Natural killer cell treated with Interleukin-12 subunit alpha and Interleukin-12 subunit beta and Interleukin-15 and Interleukin-18, amount 100 ng/mL, for 72 hours (primary cell): ENCODE measurements at places on chromosomes 4 and X. TPM values are rescaled to one million over a fixed set of nuclear protein-coding genes. Genes with fewer than 3 reads are reported as not detected.

PRIMPOL gene
- total RNA-seq: 19.1 TPM

GRCh38 chr4:42965326-42965725 is 72.8 kb downstream of the GRXCR1 start:
- no peak for DNase-seq

DNA sequence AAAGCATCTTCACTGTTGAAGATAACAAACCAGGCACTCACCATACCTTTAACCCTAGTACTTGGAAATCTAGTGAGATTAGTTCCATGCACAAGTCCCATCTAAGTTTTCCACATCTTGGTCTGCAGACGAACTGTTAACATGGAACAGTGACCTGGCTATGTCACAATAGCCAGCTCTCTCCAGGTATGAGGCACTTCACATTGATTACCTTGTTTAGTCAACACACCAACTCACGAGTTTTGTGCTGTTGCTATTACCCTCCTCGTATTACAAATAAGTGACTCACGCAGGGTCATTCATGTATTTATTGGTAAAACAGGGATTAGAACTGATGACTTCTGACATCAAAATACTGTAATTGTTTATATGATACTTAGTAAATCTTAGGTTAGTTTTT is 36.4 kb upstream of the FRAS1 start:
- DNase-seq: no peak

DOCK11 gene
- 32.0 TPM for total RNA-seq

DNA sequence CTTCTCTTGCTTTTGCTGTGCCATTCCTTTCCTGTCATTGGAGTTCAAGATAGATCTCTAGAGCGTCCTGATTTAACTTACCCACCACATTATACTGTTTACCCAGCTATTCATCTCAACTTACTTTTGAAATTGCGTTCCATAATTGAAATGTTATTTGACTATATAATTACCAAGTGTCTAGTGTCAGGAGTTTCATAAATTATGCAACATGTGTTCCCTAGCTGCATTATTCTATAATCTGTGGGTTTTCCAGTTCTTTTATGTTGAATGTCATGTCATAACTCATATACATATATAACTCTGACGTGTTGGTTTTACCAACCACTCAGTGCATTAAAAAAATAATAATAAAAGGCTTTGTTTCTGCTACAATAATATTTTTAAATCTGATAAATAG is 285.9 kb upstream of the ARSJ start:
- DNase-seq: no peak
